ENCODE measurements at places on chromosomes 5 and 9. TPM values are rescaled to one million over a fixed set of nuclear protein-coding genes. Genes with fewer than 3 reads are reported as not detected.

- no peaks in the 10 kb centered on the region for H3K27me3 ChIP-seq
- DNase-seq, result no peak
- H3K4me3 ChIP-seq, result no peak overlapping the region
- H3K4me1 ChIP-seq, result no peaks in the 10 kb centered on the region
- no peaks in the 10 kb centered on the region for H3K36me3 ChIP-seq
- H3K27ac ChIP-seq, result no peak overlapping the region
These were observed 369.4 kb upstream of the DMAC1 start for GRCh38 chr9:8168916-8169438.

DNA sequence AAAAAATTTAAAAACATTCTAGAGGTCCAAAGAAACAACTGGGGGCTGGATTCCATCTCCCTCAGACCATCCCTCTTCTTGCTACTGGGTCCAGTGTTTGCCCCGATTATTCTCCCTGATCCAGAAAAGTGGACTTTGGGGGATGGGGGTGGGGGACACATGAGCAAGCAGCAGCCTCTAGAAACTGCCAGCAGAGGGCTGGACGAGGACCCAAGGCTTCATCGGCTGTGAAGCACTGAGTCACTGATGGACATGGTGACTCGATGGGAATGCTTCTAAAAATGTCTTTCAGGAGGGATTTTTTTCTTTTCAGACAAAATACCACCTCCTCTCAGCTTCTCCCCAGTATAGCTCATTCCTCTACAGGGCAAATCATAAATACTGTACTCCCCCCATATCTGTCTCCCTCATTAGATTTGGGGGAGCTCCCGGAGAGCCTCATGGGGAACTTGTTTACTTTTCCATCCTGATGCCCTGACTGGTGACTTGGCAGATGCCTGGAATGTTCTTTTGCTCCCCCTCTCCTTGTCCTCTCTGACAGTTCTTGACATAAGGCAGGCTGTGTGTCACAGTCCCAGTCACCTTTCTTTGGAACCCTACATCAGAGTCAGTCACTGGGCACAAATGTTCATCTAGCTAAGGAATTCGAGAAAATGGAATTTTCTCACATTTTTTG, 67.2 kb upstream of the STC2 start:
- H3K4me1 ChIP-seq, result no peaks in the 10 kb centered on the region
- H3K27me3 ChIP-seq, result peaks cover 21% of the 10 kb centered on the region
- no peak overlapping the region for H3K4me3 ChIP-seq
- no peaks in the 10 kb centered on the region for H3K36me3 ChIP-seq

DNA sequence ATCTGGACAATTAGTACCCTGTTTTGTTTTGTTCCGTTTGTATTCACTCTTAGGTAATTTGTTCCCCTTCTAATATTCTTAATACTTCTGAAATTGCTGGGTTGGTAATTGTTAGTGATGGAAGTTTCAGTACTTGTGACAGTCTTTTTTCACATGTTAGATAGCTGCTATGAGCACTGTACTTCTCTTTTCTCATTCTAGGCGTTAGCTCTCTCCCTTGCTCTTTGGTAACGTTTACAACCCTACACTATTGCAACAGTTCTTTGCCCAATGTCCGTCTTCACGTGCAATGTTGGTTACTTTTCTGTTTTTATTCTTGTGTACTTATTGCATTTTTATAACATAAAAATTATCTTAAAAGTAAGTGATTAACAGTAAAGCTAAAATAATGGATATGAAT, 1509.0 kb downstream of the MAT2B start:
- H3K4me1 ChIP-seq, result no peaks in the 10 kb centered on the region
- H3K36me3 ChIP-seq, result no peaks in the 10 kb centered on the region
- DNase-seq, result no peak
- H3K27me3 ChIP-seq, result no peaks in the 10 kb centered on the region
- H3K4me3 ChIP-seq, result no peak overlapping the region

The ABCA1 gene
- 0.09 TPM for total RNA-seq

The IL5 gene
- total RNA-seq, result not detected
